Calu3 (cell line): ENCODE measurements at places on chromosomes 4 and X. TPM values are rescaled to one million over a fixed set of nuclear protein-coding genes. Genes with fewer than 3 reads are reported as not detected.
A peak's percentile ranks its signal among the peaks of the same experiment; 100 is the strongest.

GRCh38 chrX:132924426-132924825, 34.0 kb downstream of the HS6ST2 start:
- DNase-seq = no peak

GRCh38 chr4:89539797-89540711, 232.5 kb upstream of the GPRIN3 start:
- DNase-seq = no peak

GRCh38 chr4:86918539-86919072, 16.2 kb upstream of the AFF1 start:
- no peak for DNase-seq

GRCh38 chrX:53422086-53422860, at the start of gene SMC1A:
TSS of gene SMC1A (minus strand) at chrX:53422654. CDS start at chrX:53422600, 54 bp downstream.
- DNase-seq = peak; percentile 97

DNA sequence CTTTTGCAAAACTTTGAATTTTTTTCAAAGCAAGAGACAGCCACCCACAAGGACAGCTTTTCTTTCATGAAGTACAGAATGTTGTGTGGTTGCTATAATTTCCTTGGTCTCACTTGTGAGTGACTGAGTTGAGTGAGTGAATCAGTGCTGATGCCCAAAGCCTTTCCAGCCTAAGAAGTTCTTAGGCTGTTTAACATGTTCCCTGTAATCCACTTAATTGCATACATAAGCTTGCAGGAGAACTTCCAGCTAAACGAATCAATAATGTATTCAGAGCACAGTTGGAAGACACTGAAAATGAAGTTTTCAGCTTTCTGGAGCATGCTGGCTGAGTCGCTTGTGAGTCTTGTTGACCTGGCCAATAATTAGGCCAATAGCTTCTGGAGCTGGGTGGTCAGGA, 42.0 kb upstream of the GK2 start:
- DNase-seq = no peak

DNA sequence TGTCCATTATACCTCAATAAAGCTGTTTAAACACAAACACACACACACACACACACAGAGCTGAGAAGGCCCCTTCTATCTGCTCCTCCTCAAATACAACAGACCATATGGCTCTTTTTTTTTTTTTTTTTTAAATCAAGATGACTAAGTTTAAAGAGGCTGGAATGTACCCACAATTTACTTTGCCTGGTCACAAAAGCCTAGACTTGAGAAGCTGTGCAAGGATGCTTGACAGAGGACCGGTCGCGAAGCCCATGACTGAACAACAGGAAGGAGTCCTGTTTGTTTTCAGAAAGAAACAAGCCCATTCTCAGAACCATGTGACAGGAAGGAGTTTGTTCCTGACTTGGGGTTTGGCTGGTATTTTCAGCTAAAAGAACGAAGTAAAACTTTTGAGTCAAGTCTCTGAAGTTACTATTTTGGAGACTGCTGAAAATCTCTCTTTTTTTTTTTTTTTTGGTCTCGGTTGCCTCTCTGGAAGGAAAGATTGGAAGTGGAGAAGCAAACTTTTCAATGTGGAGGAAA, 650.9 kb upstream of the TENM3 start:
- DNase-seq = no peak

DNA sequence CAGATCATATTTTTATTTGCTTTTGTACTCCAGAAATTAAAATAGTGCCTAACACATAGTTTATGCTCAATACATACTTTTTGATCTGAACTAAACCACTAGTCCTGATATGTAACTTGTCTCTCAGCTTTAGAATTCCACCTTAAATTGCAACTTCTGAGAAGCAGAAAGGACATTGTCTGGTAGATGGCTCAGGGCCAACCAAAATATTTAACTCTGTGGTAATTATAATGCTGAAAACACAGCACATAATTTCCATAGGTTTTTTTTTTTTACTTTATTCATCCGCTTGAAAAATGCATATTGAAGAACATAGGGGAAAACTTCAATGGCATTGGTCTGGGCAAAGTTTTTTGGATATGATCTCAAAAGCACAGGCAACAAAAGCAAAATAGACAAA, 59.3 kb downstream of the AREG start:
- no peak for DNase-seq

DNA sequence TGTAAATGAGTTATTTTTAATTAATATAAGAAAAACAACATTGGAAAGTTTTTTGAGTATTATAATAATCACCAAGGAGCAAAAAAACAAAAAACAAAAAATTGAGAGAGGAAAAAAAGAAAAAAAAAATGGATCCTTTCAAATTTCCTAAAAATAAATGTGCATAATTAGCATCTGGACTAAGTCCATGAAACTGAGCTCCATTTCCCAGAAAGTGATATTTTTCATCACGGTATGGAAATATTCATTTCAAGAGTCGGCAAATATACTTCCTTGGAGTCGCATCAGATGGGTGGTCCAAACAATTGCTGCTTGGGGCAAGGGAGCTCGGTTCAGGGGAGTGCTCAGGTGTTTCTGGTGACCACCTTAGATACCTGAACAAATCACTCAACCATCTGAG, 305.1 kb downstream of the LDB2 start:
- no peak for DNase-seq

SLIT2 gene
- 2.0 and 3.8 TPM in 2 replicates for total RNA-seq

DNA sequence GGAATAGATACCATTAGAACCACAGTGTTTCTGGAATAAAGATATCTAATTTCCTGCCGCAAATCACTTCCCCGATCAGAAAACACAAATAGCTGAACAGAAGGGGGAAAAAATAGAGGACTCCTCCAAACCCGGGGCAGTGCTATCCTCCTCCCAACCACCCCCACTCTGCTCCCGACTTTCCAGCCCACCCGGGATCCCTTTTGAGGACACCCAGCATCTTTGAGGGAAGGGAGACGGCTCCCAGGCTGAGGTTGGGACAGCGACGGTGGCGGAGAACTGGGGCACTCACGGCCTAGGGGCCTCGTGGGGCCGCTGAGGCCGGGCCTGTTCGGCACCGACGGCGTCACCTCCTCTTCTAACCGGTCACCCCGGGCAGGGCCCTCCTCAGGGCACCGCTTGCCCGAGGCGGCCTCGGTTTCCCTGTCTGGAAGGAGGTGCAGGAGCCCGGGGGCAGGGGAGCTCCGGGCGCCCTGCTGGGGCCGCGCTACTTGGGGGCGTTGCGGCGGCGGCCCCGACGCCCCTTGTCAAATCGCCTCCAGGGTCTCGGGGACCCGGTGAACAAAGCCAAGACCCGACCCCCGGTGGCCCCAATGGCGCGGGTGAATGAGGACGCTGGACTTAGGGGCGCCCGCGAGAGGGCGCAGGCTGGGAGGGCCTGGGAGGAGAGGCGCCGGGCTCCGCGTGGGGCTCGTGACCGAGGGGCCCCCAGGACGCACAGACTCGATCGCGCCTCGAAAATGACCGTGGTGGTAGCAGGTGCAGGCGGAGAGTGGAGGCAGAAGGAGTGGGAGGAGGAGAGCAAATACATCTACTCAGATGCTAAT, 6.9 kb upstream of the ARX start:
- no peak for DNase-seq

DNA sequence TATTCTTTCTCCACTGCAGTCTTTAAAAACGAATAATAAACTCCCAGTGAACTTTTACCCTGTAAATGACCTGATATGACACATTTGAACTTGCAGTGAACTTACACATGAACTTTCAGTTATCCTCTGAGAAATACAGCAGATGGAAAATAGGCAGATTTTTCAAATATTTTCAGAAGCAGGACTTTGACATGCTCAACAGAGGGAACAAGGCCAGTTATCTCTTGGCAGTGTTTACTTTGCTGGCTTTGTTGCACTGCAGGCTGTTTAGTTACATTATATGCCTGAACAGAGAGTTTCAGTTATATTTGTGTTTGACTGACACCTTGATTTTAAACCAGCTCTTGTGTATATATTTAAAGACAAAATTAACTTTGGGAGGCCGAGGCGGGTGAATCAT, 47.6 kb upstream of the FGG start:
- DNase-seq = no peak

GRCh38 chr4:24686866-24687692, 102.7 kb upstream of the DHX15 start:
- DNase-seq = no peak

- DNase-seq = no peak
Measured at GRCh38 chr4:56371426-56372220, 15.7 kb downstream of the AASDH start.

- no peak for DNase-seq
Measured at GRCh38 chrX:29858714-29859113, 356.6 kb upstream of the MAGEB2 start.

GRCh38 chr4:159070742-159071141, 32.1 kb upstream of the RAPGEF2 start:
- no peak for DNase-seq

CENPVL1 gene
- not detected in 2 replicates for total RNA-seq

LRCH2 gene
- total RNA-seq = not detected in 2 replicates

DNA sequence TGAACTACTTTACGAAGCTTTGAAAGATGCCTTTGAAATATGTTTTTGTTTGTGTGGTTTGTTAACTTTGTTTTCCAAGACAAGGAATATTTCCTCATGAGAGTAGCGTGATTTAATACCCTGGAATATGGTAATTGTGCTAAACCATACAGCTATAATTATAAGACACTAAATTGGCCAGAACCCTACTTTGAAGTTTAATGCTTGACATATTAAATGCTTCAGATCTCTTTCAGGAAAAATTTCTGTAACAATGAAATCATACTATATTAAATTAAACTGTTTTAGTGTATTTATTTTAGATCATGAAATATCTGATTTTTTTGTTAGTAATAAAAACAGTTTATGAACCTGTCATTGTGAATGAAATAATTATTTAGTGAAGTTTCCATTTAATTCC, 63.5 kb downstream of the DCLK2 start:
- no peak for DNase-seq
